ENCODE measurements at places on chromosomes 16 and 17.

GRCh38 chr17:57739402-57740234 is 5.5 kb downstream of the CCDC182 start:
- DNase-seq = no peak

- no peak for DNase-seq
Observed at GRCh38 chr17:72393553-72393952, 272.7 kb downstream of the SOX9 start.

- no peak for DNase-seq
Observed at GRCh38 chr17:54860617-54861470, 39.8 kb upstream of the TOM1L1 start.

DNA sequence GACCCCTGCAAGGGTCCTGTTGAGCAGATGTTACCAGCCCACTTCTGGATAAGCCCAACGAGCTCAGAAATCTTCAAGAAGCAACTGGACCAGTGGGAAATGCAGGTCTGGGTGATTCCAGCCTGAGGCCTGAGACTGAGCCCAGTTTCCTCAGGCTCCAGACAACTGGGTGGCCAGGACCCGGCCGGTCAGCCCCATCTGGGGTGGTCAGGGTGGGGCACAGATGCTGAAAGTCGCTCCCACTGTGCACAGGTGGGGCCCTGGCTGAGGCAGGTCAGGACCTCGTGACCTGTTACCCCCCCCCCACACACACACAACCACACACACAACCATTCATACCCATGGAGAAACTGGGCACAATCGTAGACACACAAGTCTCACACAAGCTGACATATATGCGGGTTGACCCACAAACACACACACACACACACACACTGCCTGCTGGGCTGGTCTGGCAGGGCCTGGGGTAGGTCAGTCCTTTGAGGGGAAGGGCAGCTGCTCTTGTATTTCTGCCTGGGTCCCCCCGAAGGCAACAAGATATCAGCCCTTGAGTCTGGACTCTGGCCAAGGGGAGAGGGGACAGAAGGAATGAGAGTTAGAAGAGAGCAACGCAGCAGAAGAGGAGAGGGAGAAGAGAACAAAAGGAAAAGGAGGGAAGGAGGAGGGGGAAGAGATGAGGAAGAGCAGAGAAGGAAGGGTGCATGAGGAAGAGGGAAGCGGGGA is 99.0 kb upstream of the CDH5 start:
- DNase-seq = no peak

- DNase-seq = no peak
Observed at GRCh38 chr17:38601539-38602351, 4.0 kb downstream of the SRCIN1 start.

- no peak for DNase-seq
Observed at GRCh38 chr17:42639525-42640113, 19.5 kb upstream of the TUBG2 start.

- DNase-seq = no peak
Observed at GRCh38 chr16:16124438-16124837, 98.9 kb downstream of the ABCC6 start.

DNA sequence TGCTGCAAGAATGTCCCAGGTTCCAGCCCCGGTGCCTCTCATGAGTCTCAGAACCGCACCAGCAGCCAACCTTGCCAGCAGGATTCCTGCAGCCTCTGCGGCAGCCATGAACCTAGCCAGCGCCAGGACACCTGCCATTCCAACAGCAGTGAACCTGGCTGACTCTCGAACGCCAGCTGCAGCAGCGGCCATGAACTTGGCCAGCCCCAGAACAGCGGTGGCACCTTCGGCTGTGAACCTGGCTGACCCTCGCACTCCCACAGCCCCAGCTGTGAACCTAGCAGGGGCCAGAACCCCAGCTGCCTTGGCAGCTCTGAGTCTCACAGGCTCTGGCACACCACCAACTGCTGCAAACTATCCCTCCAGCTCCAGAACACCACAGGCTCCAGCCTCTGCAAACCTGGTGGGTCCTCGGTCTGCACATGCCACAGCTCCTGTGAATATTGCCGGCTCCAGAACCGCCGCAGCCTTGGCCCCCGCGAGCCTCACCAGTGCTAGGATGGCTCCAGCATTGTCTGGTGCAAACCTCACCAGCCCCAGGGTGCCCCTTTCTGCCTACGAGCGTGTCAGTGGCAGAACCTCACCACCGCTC is 9.8 kb downstream of the ELOB start:
- no peak for DNase-seq
